ENCODE measurements at places on chromosomes 1 and 21. TPM values are rescaled to one million over a fixed set of nuclear protein-coding genes. Genes with fewer than 3 reads are reported as not detected.

The RGSL1 gene
- total RNA-seq: not detected

The ATP5IF1 gene
- total RNA-seq: 53.1 TPM

The LGR6 gene
- total RNA-seq: 0.54 TPM

The AADACL3 gene
- total RNA-seq: not detected

GRCh38 chr1:172654535-172654934, 4.4 kb upstream of the FASLG start:
- DNase-seq: no peak

GRCh38 chr1:155962599-155963211, 15.6 kb downstream of the ARHGEF2 start:
- DNase-seq: no peak

GRCh38 chr1:111204983-111205713, 4.7 kb upstream of the DENND2D start:
- no peak for DNase-seq

- no peak for DNase-seq
Measured at GRCh38 chr1:5485436-5485835, 506.8 kb downstream of the NPHP4 start.

DNA sequence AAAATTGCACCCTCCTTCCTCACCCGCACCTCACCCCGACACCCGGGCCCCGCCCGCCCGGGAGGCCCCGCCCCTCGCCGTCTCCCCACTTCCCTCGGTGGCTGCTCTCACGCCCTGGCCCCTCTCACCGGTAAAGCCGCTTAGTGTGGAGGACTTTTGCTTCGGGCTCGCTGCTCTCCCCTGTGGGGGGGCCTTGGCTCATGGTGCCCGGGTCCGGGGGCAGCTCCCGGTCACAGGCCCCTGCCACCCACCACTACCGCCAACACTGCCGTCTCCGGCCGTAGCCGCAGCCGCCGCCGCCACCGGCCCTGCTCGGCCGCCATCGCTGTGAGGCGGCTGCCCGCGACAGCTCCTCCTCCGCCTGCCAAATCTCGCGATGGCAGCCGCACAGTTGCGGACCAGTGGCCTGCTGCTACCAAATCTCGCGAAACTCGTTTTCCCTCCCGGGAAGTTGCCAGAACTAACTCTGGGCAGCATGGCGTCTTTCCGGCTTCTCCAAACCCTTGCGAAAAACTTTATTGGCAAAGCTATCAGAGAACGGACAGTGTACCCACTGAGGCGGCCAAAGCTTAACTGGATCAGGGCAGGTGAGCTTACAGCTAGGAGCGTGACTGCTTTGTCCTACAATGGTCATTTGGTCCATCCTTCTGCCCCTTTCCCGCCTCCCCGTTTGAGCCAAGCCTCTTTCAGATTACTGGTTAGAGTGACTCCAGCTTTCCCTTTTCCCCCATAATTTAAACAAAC, at the start of gene SMG5:
Gene SMG5 (minus strand): TSS at position 347 of the 744 bp plus-strand sequence. CDS start 145 bp downstream, at position 202.
- peak; percentile 84 for DNase-seq

DNA sequence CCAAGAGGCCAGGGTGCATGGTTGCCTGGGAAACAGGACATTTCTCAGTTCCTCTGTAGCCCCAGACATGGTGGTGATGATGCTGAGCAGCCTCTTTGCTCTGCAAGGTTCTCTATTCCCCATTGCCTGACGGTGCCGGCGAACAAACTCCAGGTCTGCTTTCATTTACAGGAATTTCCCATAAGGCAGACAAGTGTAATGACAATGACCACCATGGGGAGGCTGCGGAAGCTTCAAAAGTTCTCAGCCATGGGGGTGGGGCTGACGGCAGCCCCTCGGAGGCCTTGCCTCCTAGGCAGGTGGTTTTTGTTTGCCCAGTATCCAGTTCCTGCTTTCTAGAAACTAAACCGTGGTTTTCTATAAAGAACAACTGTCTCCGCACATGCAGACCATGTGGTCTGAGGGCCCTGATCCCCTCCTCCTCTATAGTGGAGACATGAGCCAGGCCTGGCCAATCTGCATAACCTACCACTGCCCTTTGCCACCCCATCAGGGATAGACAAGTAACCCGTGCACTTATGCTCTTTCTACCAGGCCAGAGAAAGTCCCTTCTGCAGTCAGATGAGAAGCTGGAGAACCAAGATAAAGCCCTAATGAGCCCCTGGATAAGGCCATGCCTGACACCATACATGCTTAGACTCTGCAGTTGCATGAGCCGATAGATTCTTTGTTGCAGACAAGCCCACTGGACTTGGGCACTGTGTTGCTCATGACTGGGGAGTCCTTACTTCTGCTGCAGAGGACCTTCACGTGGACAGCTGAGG, 54.1 kb downstream of the LDLRAD2 start:
- DNase-seq: no peak

DNA sequence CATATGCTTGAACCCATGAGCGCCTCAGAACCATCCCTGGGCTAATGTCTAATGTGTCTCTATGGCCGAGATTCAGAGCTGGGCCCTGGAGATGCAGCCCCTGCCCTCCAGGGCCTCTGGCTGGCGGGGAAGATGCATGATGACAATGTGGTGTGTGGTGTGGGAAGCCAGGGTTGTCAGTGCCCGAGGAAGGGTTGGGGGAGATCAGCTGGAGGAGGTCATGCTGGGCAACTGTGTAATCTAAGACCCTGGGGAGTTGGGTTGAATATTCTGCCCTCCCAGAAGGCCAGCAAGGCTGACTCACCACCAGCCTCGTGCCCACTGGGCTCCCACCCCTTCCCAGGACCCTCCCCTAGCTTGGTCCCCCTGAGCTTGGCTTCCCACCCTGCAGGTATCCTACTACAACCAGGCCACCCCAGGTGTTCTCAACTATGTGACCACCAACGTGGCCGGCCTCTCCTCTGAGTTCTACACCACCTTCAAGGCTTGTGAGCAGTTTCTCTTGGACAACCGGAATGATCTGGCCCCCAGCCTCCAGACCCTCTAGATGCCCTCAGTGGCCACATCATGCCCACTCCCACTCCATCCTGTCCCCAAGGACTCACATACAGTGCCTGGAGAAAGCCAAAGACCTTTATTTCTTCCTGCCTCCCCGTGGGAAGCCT, 14.6 kb downstream of the FAM151A start:
- no peak for DNase-seq

DNA sequence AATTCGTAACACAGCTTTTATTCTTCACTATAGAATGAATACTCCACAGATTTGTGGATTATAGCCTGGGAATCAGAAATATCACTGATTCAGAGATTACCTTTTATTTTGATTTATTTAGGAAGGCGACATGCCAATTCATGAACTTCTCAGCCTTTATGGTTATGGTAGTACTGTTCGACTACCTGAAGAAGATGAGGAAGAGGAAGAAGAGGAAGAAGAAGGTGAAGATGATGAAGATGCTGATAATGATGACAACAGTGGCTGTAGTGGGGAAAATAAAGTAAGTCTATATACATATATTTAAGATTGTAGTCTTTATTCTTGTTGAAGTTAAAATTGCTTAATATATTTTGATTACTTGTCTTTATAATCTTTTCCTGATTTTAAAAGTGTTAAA, 33.1 kb downstream of the MIER1 start:
- no peak for DNase-seq

DNA sequence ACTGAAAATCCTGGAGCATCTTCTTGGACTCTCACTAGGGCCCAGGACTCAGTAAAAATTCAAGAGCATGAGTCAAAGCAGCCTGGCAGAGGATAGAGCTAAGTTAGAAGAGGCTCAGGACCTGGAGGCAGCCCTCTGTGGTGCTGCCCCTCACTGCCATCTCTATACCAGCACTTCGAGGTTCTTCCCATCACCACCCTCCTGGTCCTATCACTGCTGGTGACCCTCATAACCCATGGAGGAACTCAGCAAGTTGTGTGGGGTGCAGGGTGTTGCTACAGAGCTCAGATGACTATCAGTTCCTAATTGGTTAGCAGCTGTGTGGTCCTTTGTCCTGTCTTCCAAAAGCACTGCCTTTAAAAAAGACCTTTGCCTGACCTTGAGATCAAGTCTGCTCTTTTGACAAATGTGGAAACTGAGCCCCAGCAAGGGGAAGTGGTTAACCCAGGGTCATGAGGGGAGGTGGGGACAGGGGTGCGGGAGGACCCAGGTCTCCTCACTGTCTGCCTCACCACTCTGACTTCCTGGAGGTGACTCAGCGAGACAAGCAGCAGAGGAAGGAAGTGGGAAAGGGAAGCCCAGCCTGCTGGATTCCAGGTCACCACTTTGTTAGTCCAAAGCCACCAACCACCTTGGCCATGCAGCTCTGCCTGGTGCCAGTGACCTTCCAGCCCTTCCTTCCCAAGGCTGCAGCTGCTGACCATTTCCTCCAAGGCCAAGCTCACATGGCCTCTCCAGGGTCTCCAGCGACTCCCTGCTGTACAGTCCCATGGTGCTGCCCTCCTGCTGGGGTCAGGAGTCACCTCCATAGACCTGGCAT, 199.4 kb upstream of the EDN2 start:
- no peak for DNase-seq
